Fibroblast of lung (primary cell): ENCODE measurements at places on chromosomes 12 and 14. TPM values are rescaled to one million over a fixed set of nuclear protein-coding genes. Genes with fewer than 3 reads are reported as not detected.

DNA sequence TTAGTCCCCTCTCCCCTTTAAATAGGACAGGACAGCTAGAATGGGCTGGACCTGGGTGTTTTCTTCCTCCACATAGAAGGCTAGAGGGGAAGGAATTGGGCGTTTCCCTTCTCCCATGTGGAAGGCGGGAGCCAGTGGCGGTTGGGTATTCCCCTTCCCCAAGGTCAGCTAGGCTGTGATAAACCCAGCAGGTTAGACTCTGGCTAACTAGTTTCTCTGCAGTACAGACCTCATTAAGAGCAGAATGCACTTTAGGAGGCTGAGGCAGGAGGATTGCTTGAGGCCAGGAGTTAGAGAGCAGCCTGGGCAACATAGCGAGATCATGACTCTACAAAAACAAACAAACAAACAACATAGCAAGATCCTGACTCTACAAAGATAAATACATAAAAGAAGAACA, 92.6 kb downstream of the BEGAIN start:
- no peak for DNase-seq
- no peaks in the 10 kb centered on the region for H3K4me1 ChIP-seq
- no peaks in the 10 kb centered on the region for H3K36me3 ChIP-seq
- H3K4me3 ChIP-seq, result no peak overlapping the region

IGFBP6 gene
- 229 and 274 TPM in 2 replicates for polyA plus RNA-seq

DNA sequence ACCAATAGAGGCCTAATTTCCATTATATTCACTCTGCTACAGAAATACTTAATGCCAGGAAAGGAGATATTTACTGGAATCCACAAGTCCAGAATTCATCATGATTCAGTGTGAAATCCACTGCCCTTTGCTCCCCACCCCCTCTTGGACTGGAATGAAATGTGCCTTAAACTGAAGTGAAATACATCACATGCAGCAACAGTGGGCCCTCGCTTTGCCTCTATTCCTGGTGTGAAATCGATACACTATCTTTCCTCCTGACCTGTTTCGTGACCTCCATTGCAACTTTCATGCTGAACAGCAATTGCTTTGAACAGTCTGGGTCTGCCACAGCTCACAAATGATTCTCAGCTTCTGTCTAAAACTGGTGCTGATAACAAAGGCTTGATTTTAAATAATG, 100.6 kb downstream of the NPAS3 start:
- no peak overlapping the region for H3K27ac ChIP-seq
- no peak overlapping the region for H3K4me3 ChIP-seq
- no peaks in the 10 kb centered on the region for H3K36me3 ChIP-seq
- peak; percentile 57 for DNase-seq
- H3K27me3 ChIP-seq, result no peaks in the 10 kb centered on the region

DNA sequence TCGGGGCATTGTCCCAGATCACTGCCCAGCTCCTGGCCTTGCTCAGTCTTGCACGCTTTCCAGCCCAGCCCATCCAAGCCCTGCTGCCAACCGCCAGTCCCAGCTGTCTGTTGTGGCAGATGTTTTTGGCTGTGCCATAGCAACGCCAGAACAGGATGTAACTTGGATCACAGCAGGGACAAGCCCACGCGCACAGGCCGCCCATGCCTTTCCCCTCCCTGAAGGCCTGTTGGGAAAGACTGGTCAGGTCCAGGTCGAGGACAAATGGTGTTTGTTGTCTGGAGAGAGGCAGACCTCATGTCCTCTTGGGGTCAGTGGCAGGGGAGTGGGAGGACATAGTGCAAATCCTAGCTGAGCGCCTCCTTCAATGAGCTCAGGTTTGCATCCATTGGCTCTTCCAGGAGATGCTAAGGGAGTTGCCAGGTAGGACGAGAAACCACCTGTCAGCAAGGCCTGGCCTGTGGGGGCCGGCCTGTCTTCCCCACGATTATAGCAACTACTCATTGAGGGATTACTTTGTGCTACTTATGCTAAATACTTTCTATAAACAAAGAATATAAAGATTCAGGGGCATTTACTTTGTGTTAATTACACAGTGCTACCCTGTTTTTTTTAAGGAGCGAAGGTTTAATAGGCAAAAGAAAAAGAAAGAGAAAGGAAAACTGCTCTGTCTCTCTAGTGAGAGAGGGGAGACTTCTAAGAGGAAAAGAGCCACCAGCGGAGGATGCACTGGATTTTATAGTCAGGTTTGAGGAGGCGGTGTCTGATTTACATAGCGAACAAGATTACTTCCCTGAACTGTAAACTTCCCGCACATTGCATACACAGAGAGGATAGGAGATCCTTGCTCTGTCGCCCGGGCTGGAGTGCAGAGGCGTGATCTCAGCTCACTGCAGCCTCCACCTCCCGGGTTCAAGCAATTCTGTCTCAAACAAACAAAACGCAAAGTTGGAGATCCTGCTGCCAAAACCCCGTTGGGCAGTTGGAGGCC, 42.8 kb upstream of the CORO1C start:
- no peaks in the 10 kb centered on the region for H3K27me3 ChIP-seq
- peaks cover 9% of the 10 kb centered on the region for H3K4me1 ChIP-seq
- H3K4me3 ChIP-seq, result no peak overlapping the region
- peak; percentile 67 for DNase-seq
- H3K36me3 ChIP-seq, result no peaks in the 10 kb centered on the region
- peak overlapping the region; percentile 17 for H3K27ac ChIP-seq

GRCh38 chr12:31518680-31519227, 72.2 kb downstream of the DENND5B start:
- H3K4me1 ChIP-seq, result peaks cover 19% of the 10 kb centered on the region
- DNase-seq, result peak; percentile 100
- no peaks in the 10 kb centered on the region for H3K27me3 ChIP-seq
- H3K36me3 ChIP-seq, result no peaks in the 10 kb centered on the region

HSP90B1 gene
- 779 and 983 TPM in 2 replicates for polyA plus RNA-seq

DNA sequence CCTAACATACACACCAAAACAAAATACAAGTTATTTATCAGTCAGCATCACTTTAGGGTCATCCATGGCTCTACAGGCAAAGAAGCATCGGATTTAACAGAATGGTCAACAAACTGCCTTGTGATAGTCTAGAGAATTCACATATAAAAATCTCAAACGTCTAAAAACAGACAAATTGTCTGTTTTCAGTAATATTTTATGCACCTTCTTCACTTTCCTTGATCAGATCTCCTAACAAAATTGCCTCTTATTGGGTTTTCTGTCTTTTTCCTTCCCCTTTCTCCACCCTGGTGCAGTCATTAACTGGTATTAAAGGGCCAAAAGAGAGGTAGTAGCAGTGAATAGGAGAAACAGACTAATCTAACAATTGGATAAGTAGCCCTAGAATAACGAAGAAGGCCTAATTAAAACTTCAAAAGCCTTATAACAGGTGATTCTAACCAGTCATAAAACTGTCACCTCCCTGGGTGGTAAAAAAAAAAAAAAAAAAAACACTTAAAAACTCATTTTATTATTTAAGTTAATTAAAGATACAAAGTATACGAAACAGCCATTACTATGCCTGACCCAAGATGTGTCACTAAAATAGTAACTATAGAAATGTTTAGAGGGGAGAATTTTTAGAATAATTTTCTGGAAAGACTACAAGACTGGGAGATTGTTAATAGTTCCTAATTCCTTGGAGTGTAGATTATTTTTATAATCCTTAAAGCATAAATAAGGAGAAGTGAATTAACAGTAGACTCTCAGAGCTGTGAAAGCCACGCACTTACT, 1.5 kb downstream of the KIF21A start:
- no peak for DNase-seq
- no peaks in the 10 kb centered on the region for H3K27me3 ChIP-seq
- H3K27ac ChIP-seq, result no peak overlapping the region
- peak overlapping the region; percentile 67 for H3K4me3 ChIP-seq
- H3K4me1 ChIP-seq, result peaks cover 2% of the 10 kb centered on the region
- no peaks in the 10 kb centered on the region for H3K36me3 ChIP-seq

DNA sequence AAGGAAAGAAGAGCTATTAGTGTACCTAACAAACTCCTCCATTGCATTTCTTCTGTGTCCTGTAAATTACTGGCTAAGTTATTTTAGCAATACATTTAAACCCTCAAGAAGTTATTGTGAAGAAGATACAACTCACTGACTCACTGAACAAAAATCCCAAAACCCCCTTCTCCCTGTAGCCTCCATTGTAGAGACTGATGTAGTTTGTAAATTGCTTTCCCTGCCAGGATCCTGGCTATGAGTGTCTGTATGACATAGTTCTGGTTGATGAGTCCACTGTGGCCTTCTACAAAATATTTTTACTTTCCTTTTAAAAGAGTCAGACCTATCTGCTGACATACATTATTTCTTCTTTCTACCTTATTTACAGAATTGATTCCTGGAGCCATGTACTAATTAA, 155.6 kb downstream of the SLC6A15 start:
- H3K4me1 ChIP-seq, result no peaks in the 10 kb centered on the region
- no peaks in the 10 kb centered on the region for H3K36me3 ChIP-seq

DNA sequence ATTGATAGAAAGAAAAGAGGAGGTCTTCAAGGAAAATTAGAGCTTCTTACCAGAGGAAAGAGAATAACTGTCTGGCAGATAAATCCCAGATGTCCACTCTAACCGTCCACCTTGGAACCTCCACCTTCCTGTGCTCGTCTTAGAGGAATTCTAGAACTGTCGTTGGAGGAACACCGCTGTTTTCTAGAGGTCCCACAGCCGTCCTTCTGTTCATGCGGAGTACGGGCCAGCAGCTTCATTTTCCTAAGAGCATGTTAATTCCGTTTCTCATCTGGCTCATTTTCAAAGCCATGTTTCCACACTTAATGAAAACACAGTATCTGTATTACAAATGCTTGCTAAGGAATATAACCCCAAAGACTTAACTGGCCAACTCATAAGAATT, 107.9 kb upstream of the ESRRB start:
- H3K36me3 ChIP-seq, result no peaks in the 10 kb centered on the region
- H3K27me3 ChIP-seq, result peaks cover 6% of the 10 kb centered on the region
- no peak overlapping the region for H3K27ac ChIP-seq
- no peak for DNase-seq
- peak overlapping the region; percentile 22 for H3K4me3 ChIP-seq

FAM90A1 gene
- 0.05 and 0.08 TPM in 2 replicates for polyA plus RNA-seq
